Heart right ventricle (tissue), 16 donors: ENCODE measurements at places on chromosomes 3 and 15. TPM values are rescaled to one million over a fixed set of nuclear protein-coding genes. Genes with fewer than 3 reads are reported as not detected.

DNA sequence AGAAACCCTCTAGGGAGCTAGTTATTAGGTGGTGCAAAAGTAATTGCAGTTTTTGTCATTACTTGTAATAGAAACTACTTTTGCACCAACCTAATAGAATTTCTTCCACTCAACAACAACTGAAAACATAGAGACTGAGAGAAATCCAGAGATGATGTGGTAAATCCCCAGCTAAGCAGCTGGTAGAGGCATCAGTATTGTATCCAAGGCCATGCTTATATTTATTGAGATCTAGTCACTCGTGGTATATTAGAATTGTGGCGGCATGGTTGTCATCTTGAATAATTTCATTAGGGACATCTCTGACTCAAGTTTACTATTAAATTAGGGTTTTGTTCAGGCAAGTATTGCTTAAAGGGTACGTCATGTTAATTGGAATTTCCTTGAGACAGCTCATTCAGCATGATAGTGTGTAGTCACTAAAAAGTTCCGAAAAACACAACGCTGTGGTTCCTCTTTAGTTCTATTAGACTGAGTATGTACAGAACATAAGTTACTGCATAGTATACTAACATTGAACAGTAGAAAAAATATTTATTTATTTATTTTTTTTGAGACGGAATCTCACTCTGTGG lies 35.3 kb downstream of the PAK2 start:
- no peak overlapping the region for H3K4me3 ChIP-seq
- H3K36me3 ChIP-seq, result no peaks in the 10 kb centered on the region
- no peak for DNase-seq
- no peak overlapping the region for H3K27ac ChIP-seq
- H3K27me3 ChIP-seq, result no peaks in the 10 kb centered on the region
- H3K4me1 ChIP-seq, result peaks cover 21% of the 10 kb centered on the region

The IREB2 gene
- 28.0 TPM for total RNA-seq

DNA sequence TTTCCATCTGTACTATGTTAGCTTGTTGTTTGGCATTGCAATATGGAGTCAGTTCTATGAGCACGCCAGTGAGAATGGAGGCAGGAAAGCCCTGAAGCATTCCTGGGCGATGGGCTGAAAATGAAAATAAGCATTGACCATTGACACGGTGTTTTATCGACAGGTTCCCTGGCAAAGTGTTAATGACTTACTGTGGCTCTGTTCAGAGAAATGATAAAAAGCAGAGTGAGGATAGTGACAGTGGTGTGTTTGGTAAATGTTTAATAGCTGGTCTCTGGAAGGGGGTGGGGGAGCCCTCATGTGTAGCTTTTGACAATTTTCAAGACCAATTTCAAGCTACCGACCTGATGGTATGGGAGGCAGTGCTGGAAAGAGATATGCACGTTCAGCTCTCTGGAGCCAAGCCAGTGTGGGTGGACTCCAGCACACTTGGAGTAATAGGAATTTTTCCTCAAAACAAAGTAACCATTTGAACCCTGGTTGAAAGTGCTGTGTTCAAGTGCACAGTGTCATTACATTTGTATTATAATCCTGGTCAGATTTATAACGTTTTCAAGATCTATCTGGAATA lies 341.7 kb upstream of the ROBO2 start:
- no peaks in the 10 kb centered on the region for H3K36me3 ChIP-seq
- H3K4me3 ChIP-seq, result no peak overlapping the region
- no peaks in the 10 kb centered on the region for H3K27me3 ChIP-seq
- no peak for DNase-seq

GRCh38 chr3:144053121-144053520 lies 81.5 kb downstream of the DIPK2A start:
- no peak for DNase-seq
- no peak overlapping the region for H3K4me3 ChIP-seq
- H3K36me3 ChIP-seq, result no peaks in the 10 kb centered on the region

The TMEM207 gene
- not detected for total RNA-seq
